ENCODE measurements at places on chromosomes 6 and 20. TPM values are rescaled to one million over a fixed set of nuclear protein-coding genes. Genes with fewer than 3 reads are reported as not detected.

Gene PNPLA1
- total RNA-seq, result 0.14 TPM

DNA sequence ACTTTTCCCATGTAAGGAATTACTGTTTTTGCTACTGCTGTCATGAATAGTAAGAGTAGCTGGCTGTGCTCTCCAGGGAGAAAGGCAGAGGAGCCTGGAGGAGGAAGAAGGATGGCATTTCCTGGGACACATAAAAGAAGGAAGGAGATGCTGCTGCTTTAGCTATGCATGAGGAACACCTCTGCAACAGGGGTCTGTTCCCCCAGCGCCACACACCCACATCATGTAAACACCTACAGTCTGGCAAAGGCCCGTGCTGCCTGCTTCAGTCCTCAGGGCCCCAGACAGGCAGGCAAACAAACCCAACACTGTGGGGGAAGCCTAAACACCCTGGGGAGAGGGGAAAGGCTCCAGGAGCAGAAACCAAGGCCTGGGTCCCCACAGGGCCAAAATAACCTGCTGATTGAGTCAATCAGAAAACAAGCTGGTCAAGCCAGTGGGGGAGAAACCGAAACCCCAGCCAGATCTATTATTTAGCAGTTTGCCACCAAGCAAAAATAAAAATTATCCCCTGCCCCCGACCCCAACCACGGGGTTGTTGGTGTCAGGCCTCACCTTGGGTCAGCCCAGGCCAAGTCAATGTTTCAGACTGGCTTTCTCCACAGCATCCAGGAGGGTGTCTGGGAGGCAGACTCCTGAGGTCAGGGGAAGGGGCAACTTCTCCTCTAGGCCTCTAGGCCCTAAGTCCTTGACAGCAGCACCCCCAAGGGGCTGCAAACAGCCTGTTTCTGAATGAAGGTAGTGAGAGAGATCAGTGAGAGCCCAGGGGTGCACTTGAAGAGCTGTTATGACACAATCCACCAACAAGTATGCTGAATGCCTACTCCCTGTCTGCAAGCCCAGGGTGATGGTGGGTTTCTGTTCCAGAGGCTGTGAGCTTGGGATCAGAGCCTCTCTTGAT, 34.6 kb upstream of the SCUBE3 start:
- no peak for DNase-seq

GRCh38 chr6:20416567-20417345, 15.1 kb downstream of the E2F3 start:
- DNase-seq, result no peak

Gene NKX2-2
- not detected for total RNA-seq

GRCh38 chr20:50508171-50508755, 1.9 kb upstream of the PTPN1 start:
- no peak for DNase-seq

Gene LAMA5
- 618 TPM for total RNA-seq

Gene DDRGK1
- total RNA-seq, result 63.0 TPM

Gene MYLK4
- 0.89 TPM for total RNA-seq

DNA sequence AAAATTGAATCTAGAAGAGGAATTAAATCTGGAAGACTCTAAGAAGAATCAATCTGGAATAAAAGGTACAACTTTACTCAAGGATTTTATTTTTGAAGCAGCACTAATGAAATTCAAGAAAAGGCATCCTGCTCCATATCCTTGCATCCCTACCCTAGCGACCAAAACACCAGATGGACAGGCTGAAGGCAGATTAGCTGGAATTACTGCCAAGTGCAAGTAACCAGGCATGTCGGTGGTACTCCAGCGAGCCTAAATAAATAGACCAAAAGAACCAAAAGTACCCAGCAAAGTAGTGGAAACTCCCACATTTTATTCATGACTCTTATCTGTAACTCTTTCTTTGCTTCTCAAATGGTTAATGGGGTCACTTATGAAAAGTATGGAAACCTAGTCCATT, 21.0 kb downstream of the OPRM1 start:
- DNase-seq, result no peak

DNA sequence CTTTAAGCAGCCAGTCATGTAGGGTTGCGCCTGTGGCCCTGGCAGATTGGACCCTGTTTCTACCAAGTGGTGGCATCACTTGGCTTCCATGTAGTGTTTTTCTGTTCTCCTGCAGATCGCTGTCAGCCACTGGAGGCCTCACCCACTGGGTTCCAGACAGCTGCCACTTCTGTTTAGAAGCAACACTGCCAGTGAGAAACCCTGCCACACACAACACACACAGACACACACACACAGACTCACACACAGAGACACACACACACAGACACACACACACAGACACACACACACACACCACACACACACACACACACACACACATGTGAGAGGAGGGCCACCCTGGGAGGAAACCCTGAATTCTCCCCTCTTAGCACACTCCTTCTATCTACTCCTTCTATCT, 51.8 kb downstream of the UTRN start:
- no peak for DNase-seq

GRCh38 chr6:18585032-18585573, 198.0 kb downstream of the RNF144B start:
- no peak for DNase-seq

- DNase-seq, result no peak
These were observed 1009.7 kb upstream of the GJE1 start for GRCh38 chr6:141123049-141123448.

Gene GNAS-AS1
- 6.3 TPM for total RNA-seq

GRCh38 chr6:9825526-9825925, 589.3 kb downstream of the TFAP2A start:
- DNase-seq, result no peak

Gene PHACTR1
- total RNA-seq, result 2.0 TPM

Gene GRM1
- total RNA-seq, result 0.16 TPM

DNA sequence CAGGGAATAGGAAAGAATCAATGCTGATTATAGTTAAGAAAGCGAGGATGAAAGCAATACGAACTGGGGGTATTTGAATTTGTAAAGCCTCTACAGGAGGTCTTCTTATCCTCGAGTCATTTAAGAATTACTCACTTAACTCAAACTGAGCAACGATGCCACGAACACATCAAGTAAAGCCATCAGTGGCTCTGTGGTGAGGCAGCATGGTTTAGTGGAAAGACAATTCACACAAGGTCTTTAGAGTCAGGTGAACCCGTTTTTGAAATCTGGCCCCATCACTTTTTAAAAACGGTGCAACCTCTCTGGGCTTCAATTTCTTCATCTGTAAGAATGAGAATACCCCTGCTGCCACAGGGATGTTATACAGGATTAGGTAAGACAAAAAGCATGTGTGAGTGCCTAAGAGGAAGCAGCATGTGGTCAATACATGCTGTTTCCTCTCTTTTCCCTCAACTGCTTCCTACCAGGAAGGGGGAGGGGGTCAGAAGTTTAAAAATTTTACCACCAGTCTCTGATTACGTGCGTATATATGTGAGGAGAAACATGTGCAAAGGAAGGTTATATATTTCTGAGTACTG, 162.0 kb downstream of the BTBD9 start:
- DNase-seq, result no peak

Gene APOM
- total RNA-seq, result 3.4 TPM

DNA sequence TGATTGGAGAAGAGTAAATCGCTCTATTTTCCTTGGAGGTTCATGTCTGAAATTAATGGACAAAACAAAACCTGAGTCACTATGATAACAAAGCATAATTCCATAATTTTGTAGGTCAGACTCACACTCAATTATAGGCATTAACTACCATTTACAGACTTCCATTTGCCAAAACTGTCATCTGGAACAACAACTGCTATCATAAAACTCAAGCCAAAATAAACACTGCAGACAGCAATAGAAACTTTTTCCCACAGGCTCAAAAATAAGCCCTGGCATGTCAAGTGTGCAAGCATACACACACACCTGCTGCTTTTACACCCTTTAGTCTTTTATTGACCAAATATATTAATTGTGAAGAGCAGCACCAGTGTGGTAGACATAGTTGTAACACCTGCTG, 7.1 kb downstream of the MRPS10 start:
- no peak for DNase-seq

DNA sequence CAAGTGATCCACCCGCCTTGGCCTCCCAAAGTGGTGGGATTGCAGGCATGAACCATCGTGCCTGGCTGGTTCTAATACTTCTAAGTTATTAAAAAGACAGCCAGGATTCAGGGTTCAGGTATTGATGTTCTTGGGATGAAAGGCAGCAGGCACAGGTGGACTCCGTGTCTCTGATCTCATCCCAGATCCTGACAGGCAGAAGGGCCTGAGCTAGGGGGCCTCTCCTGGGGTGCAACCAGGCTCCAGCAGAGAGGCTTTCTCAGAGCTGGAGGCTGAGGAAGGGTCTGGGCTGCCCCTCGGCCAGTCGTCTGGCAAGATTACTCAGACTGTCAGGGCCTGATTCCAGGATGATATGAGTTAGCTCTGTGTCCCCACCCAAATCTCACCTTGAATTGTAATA, 106.3 kb downstream of the SCML4 start:
- DNase-seq, result no peak

Gene IMPG1
- not detected for total RNA-seq

DNA sequence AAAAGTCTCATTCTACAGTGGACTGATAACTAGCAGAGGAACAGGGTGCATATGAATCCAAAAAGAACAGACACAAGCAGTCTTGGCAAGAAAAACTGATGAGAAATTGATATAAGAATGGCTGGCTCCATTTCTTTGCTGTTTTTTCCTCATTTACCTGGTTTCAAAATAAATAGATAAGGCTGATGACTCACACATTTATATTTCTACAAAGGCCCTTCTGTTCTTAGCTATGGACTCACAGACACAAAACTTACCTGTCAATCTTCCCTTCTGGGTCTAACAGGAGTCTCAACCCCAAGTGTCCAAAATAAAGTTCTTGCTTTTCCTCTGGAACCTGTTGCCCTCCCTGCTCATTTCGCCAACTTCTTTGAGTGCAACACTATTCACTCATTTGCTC, 941 bp downstream of the SLC17A4 start:
- DNase-seq, result no peak

GRCh38 chr20:58014628-58015315, 213.7 kb downstream of the ANKRD60 start:
- DNase-seq, result no peak

Gene CRISP3
- 0.85 TPM for total RNA-seq

DNA sequence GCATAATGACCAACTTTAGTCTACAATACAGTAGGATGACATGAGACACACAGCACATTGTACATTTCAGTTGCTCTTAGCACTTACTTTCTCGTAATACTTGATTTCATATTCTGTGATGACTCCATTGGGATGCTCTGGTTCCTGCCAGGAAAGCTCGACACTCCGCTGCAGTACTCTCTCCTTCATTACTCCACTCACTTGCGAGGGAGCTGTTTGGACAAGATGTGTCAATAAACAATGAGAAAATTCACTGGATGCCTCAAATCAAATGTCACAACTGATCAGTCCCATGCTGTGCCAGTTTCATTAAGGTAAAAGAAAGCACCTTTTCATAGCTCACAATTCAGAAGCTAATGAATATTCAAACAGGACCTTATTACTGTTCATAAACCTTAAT, 147.1 kb downstream of the EPHA7 start:
- DNase-seq, result no peak

GRCh38 chr20:57842720-57843119, 132.9 kb upstream of the PMEPA1 start:
- DNase-seq, result no peak

- no peak for DNase-seq
These were observed 124.4 kb upstream of the NUP153 start for GRCh38 chr6:17831135-17831534.

GRCh38 chr6:18506382-18507017, 119.3 kb downstream of the RNF144B start:
- DNase-seq, result no peak

DNA sequence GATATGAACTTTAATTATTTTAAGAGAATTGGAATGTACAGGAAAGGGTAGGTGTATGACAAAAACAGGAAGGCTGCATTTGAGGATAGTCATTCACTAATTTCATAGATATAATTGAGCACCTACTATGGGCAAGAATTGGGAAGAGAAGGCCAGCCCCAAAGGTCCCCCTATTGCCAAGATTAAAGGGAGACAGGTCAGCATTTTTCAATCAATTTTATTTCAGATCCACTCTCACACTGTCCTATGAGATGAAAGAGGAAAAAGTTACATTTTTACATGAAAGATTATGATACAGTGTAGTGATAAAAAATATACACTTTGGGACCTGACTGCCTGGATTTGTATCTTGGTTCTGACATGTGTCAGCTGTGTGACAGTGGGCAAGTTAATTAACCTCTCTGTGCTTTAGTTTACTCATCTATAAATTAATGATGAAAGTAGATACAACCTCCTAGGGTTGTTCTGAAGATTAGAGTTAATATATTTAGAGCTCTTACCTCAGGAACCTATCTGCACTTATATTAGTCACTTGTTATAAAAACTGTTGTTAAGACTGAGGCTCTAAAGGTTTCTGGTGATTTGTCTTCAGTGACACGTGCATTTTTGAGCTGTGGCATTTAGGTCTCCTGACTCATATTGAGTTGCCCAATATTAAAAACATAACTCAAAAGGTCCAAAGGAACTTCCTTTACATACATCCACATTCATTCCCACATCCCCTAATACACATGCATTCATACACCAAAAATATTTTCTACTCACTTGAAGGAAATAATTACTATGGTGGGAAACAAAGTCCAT, 45.7 kb downstream of the SCGN start:
- no peak for DNase-seq

- no peak for DNase-seq
These were observed 5.3 kb downstream of the C6orf15 start for GRCh38 chr6:31107052-31107451.

DNA sequence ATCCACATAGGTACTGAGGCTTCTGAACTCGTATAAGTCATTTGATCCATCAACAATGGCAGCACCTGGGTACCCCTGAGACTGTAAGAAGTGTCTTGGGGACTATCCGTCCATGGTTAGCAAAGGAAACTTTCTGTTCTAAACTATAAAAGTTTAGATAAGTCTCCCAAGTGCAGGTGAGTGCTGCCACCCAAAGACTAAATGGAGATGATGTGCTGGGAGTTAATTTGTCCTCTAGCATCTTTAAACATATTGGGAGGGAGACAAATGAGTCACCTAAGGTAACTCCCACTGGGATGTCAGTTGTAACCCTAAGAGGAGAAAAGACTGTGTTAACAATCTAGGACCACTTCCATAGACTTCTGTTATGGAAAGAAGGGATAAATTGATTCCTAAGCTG, 6.2 kb downstream of the BEND6 start:
- DNase-seq, result no peak

DNA sequence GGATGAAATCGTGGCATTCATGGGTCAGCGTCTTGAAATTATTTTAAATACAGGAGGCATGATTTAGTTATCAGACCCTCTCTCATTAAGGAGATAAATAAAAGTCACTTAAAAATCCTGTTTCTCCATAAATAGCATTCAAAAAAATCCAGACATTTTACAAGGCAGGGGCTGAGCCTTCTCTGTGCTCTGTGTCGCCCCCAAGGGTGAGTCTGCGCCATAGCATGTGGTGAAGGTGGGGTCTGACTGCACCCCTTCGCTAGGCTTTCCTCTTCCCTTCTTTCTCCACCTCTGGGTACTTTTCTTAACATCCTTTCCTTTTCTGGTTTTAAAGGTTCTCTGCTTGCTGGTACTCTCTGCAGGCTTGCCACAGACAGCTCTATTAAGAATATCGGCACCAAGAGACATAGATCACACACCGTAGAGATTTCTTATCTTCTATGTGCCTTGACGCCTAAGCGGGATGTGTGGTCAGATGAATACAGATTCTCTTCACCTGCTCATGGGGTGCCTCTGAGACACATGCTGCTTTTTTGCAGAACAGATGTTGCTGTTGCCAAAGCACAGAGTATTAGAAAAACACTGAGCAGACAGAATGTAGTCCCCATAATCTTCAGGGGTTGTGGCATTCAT, 20.1 kb upstream of the FAM209A start:
- DNase-seq, result no peak
